Myocyte (in vitro differentiated cells): ENCODE measurements at places on chromosomes 1 and 21. TPM values are rescaled to one million over a fixed set of nuclear protein-coding genes. Genes with fewer than 3 reads are reported as not detected.

- DNase-seq, result no peak
Observed at GRCh38 chr1:5342830-5343229, 649.4 kb downstream of the NPHP4 start.

The NRDC gene
- total RNA-seq, result 67.8 and 84.5 TPM in 2 replicates

DNA sequence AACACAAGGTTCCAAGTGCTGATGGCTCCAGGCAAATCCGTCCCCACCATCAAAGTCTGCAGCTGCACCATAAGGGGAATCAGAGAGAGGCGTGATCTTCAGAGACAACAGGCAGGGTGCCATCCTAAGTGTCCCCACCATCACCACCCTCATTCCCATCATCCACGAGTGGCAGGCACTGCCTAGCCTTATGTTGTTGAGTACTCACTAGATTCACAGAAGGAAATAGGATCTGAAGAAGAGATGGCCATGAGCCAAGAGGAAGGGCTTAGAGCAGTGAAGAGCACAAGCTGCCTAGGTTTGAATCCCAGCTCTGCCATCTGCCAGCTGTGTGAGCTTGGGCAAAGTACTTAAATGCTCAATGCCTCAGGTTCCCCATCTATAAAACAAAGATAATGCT, 207.3 kb upstream of the CSF3R start:
- no peak for DNase-seq

DNA sequence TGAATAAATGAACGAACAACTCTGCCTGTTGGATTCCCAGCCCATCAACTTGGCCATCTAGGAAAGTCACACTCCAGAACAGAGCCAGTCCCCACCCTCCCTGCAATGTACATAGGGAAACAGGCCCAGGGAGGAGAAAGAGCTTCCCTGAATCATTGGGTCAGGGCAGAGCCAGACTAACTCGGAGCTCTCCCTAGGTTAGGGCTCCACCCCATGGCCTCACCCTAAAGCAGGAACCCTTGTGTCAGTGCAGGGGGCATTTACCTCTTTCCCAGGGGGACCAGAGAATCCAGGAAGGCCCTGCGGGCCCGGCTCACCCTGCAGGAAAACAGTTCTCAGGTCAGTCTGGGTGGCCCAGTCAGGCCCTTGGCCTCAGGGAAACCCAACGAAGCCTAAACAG, 11.6 kb downstream of the COL9A2 start:
- no peak for DNase-seq

- DNase-seq, result no peak
Observed at GRCh38 chr1:86828024-86828423, 85.9 kb downstream of the SELENOF start.

GRCh38 chr1:27400963-27401341, 8.5 kb downstream of the GPR3 start:
- no peak for DNase-seq

The FABP3 gene
- 380 and 601 TPM in 2 replicates for total RNA-seq

The KRTAP7-1 gene
- not detected in 2 replicates for total RNA-seq

The TFAP2E gene
- 0.31 TPM in 1 of 2 replicates, not detected in the other for total RNA-seq

DNA sequence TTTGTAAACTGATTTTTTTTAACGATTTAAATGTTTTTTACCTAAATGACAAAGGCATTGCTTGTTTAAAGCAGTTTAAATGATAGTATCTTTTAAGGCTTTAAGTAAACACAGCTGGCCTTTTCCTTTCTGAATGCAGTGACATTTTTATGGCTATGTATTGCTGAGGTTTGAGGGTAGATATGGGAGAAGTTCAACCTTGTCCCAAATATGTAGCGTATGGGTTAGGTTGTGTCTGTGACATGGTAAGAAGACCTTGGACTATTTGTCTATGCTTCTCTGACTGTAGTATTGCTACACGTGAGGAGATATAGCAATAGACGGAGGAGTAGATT, 32.5 kb downstream of the PKNOX1 start:
- DNase-seq, result no peak

DNA sequence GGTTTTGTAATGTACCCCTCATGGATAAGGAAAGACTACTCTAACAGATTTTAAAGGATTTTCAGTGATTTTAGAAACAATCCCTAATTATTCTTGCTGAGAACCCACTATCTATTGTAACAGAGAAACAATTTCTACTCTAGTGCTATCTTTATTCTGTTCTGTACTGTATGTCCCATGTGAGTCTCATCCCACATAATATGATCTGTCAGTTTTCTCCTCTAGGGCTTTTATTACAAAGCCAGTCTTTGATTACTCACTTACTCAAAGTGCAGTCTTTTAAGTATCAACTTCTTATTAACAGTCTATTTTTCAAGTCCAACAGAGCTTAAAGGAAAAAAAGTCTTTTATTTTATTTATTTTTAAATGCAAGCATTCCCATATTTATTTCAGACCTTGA, 54.8 kb downstream of the CTH start:
- DNase-seq, result no peak
